ENCODE measurements at places on chromosomes 2 and 18.

DNA sequence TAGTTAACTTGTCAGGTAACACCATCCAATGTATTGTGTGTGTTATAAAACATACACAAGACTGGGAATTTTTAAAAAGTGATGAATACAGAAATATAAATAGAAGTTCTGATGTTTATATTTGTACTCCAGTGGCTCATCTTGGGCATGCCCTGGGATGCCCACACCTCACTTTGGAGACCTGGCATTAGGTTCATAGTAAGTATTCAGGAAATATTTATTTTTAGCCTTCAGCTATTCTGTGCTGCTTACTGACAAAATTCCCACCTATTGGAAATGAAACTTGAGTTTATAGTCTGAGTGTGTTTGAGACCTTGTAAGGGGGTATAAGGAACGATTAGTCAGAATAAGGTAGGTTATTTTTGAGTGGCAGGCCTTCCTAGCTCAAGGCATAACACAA lies 67.5 kb downstream of the MYO1B start:
- no peak for DNase-seq

- DNase-seq, result no peak
Measured at GRCh38 chr2:137202318-137202717, 437.0 kb downstream of the THSD7B start.

- DNase-seq, result no peak
Measured at GRCh38 chr18:371609-371982, 103.7 kb upstream of the THOC1 start.

- no peak for DNase-seq
Measured at GRCh38 chr2:233823731-233824121, 30.6 kb downstream of the HJURP start.
